ENCODE measurements at places on chromosomes 7 and 10.

GRCh38 chr7:24908727-24909126 lies 71.3 kb downstream of the OSBPL3 start:
- no peaks in the 10 kb centered on the region for H3K27me3 ChIP-seq
- peaks cover 66% of the 10 kb centered on the region for H3K4me1 ChIP-seq
- no peak for DNase-seq

DNA sequence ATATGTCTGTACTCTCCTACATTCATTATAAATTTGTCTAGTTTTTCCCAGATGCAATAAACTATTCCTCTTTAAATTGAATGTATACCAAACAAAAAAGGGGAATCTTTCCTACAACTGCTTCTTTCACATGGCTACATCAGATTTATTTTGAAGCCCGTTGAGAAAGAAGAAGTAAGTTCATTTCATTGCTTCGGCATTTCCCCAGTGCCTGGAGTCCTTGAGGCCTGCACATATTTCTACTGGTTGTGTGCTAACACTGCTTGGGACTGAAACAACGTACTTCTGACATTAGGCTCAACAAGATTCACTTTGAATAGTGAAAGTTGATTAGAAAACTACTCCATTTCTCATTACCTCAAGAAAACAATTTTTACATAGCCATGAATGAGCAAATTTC lies 201.7 kb downstream of the PHF14 start:
- H3K27me3 ChIP-seq, result no peaks in the 10 kb centered on the region
- no peak for DNase-seq
- H3K4me1 ChIP-seq, result no peaks in the 10 kb centered on the region
- H3K27ac ChIP-seq, result no peak overlapping the region
- H3K4me3 ChIP-seq, result no peak overlapping the region

- H3K36me3 ChIP-seq, result peaks cover 7% of the 10 kb centered on the region
- no peaks in the 10 kb centered on the region for H3K27me3 ChIP-seq
Measured at GRCh38 chr7:4774658-4775249, 669 bp upstream of the AP5Z1 start.

- H3K27me3 ChIP-seq, result no peaks in the 10 kb centered on the region
- no peaks in the 10 kb centered on the region for H3K4me1 ChIP-seq
- H3K4me3 ChIP-seq, result no peak overlapping the region
- DNase-seq, result no peak
Measured at GRCh38 chr10:32073659-32074058, 17.4 kb upstream of the KIF5B start.

DNA sequence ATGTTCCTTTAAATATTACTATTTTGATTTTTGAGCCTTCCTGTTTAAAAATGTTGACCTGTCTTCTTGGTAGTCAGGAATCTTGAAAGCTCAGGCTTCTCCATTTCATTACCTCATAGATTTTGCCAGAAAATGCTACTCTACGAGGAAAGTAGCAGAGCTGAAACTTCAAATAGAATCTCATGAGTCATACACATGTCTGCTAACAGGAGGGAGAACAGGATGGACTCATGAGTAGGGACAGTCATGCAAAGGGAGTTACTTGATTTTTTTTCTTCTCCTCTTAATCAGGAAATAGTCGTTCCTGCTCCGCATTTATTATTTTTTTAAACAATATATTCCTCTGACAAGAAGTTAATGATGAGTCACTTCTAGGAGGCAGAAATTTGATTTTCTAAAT lies 37.0 kb upstream of the MINDY3 start:
- no peak for DNase-seq
- no peaks in the 10 kb centered on the region for H3K4me1 ChIP-seq
- H3K27me3 ChIP-seq, result peaks cover 6% of the 10 kb centered on the region
- H3K27ac ChIP-seq, result no peak overlapping the region
- no peak overlapping the region for H3K4me3 ChIP-seq

GRCh38 chr10:129446183-129446581 lies 20.9 kb upstream of the MGMT start:
- no peaks in the 10 kb centered on the region for H3K4me1 ChIP-seq
- no peak overlapping the region for H3K27ac ChIP-seq
- DNase-seq, result no peak
- H3K36me3 ChIP-seq, result no peaks in the 10 kb centered on the region
- H3K4me3 ChIP-seq, result no peak overlapping the region

DNA sequence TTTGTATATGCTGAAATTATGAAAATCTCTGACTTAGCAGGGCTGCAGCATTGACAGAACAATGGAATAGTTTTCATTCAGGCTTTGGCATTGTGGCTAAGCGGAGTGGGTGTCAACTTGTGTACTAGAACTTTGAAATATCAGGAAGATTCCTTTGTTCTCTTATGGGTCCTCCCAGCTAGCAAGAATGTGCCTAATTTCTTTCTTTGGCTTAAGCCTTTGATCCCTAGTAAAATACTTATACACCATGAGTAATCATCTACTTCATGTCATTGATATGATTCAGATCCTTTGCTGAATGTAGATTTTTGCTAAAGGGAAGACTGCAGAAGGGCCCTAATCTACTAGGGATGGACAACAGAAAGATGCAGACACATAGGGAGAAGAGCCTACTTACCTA lies 6.2 kb downstream of the AVL9 start:
- H3K27me3 ChIP-seq, result no peaks in the 10 kb centered on the region
- no peak overlapping the region for H3K27ac ChIP-seq
- peaks cover 19% of the 10 kb centered on the region for H3K4me1 ChIP-seq
- no peak overlapping the region for H3K4me3 ChIP-seq
- H3K36me3 ChIP-seq, result no peaks in the 10 kb centered on the region

DNA sequence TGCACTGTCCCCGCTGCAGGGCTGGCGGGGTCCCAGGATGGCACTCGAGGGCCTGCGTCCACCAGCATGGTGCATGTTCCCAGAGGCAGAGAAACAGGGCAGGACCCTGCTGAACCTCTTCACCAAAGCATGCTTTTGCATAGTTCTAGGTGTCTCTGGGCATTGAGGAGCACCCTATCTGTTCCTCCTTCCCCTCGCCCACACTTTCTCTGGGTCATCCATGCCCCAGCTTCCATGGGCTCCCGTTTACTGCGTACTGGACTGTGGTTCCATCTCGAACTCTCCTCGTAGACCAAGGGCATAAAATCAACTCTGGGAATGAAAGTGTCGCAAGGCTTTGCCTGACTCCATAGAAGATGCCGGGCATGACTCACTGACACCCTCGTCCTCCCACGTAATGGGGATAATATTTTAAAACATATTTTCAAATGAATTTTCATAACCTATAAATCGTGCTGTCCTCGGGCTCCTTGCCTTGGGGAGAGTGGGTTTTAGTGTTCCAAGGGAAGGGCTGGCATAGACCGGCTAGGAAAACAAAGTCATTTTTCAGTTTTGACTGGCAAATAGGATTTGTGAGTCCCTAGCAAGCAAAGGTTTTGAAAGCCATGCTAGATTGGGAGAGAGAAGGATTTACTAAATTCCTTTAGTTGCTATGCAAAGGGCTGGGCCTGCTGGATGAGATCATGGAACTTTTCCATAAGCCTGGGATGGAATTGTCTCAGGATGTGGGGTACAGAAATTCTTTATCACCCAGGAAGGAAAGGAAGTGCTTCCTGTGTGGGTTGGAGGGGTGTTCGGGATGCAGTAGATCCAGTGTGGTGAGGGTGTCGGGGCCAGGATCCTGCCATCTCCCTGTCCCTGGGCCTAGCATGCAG lies 498.7 kb upstream of the MKI67 start:
- no peak overlapping the region for H3K27ac ChIP-seq
- no peaks in the 10 kb centered on the region for H3K36me3 ChIP-seq
- H3K27me3 ChIP-seq, result no peaks in the 10 kb centered on the region
- no peak for DNase-seq
- H3K4me1 ChIP-seq, result no peaks in the 10 kb centered on the region
- no peak overlapping the region for H3K4me3 ChIP-seq

GRCh38 chr7:2096692-2097387 lies 135.9 kb downstream of the MAD1L1 start:
- no peak overlapping the region for H3K4me3 ChIP-seq
- no peak for DNase-seq
- H3K27ac ChIP-seq, result no peak overlapping the region
- H3K27me3 ChIP-seq, result no peaks in the 10 kb centered on the region
- peaks cover 8% of the 10 kb centered on the region for H3K36me3 ChIP-seq

DNA sequence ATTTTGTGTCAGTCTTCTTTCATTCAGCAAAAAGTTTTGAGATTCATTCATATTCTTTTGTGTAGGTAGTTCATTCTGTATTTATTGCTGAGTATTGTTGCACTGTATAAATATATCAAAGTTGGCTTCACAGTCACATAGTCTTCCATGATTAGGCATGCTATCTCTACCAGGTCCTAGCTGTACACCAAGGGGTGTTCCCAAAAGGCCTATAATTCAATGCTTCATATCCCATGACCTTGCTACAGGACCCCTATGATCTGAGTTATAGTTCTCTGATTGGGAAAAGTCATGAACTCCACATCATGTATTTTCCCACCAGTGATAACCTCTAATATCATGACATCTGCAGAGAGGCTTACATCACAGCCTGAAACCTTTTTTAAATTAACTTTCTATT lies 47.3 kb upstream of the MAGI2 start:
- no peak for DNase-seq
- H3K4me1 ChIP-seq, result no peaks in the 10 kb centered on the region
- H3K36me3 ChIP-seq, result no peaks in the 10 kb centered on the region
- H3K27ac ChIP-seq, result no peak overlapping the region
- H3K27me3 ChIP-seq, result no peaks in the 10 kb centered on the region
- no peak overlapping the region for H3K4me3 ChIP-seq

DNA sequence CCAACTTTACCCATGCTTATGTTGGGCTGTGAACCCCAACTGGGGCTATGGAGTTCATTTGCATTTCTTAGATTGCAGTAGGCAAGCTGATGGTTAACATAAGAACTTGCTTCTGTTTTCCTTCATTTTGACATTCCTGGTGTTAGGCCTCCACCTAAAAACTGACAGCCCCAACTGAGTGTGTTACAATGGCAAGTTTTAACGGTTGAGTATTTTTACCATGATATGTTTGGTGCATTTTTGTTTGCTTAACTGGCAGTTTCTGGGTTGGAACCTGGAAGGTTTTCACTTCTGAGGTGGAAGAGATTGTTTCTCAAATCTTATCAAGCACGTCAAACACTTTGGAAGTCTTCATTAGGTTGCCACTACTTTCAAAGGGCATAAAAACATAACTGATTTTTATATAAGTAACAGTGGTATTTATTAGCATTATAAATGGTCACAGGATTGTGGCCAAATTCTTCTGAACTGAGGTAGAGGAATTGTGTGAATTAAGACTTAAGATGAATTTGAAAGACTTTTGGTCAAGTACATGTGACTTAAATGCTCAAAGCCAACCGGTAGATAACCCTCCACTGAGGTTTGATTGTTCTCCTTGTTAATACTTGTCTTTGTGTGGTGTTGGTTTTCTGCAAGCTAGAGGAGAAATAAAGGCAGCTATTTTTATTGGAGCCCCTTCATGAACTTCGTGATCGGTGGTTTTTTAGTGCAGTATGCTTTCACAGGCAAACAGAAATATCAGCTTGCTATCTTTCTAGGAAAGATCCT lies 2.8 kb downstream of the BMI1 start:
- peaks cover 29% of the 10 kb centered on the region for H3K27me3 ChIP-seq
- no peak overlapping the region for H3K27ac ChIP-seq
- peaks cover 25% of the 10 kb centered on the region for H3K36me3 ChIP-seq

DNA sequence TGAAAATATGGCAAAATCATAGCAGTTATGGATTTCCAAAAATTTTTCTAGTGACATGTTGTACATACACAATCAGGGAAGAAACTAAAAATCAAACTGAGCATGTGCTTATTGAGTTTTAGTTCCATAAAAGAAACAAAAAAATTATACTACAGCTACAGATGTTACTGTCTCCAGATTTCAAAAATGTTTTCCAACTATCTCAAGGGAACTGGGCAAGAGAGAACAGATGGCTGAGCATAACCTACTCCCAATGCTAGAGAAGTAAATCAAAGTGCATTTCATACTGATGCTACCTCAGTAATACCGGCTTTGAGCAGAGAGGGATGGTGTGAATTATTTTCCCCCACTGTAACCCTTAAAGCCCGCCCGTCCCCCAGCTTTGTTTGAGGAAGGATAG lies 40.7 kb upstream of the KMT2C start:
- H3K4me1 ChIP-seq, result no peaks in the 10 kb centered on the region
- no peaks in the 10 kb centered on the region for H3K36me3 ChIP-seq
- DNase-seq, result no peak
- no peak overlapping the region for H3K4me3 ChIP-seq

DNA sequence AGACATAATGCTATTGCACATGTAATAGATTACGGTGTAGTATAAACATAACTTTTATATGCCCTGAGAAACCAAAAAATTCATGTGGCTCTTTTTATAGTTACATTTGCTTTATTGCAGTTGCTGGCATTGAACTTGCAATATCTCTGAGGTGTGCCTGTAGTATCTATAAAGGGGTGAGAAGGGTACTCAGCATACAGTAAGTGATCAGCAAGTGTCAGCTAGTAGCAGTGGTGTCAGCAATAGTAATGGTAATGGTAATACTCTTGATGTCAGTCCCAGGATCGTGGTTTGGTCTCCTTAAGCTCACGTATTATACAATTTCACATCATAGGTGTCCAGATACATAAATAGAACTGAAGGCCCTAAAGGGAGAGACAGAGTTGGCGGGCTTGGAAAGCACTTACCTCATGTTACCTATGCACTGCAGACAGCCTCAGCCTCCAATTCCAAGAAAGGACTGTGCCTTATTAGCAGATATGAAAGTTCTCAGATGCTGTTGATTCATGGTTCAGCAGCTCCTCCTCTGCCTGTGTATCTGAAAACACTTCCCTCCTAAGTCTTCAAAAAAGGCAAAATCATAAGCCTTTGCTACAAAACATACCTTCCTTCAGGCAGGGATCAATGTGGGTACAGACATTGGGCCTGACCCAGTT lies 6.6 kb upstream of the GIMAP7 start:
- DNase-seq, result no peak
- H3K27me3 ChIP-seq, result no peaks in the 10 kb centered on the region
- H3K4me1 ChIP-seq, result peaks cover 17% of the 10 kb centered on the region
- H3K36me3 ChIP-seq, result no peaks in the 10 kb centered on the region
- H3K27ac ChIP-seq, result no peak overlapping the region
- H3K4me3 ChIP-seq, result no peak overlapping the region

DNA sequence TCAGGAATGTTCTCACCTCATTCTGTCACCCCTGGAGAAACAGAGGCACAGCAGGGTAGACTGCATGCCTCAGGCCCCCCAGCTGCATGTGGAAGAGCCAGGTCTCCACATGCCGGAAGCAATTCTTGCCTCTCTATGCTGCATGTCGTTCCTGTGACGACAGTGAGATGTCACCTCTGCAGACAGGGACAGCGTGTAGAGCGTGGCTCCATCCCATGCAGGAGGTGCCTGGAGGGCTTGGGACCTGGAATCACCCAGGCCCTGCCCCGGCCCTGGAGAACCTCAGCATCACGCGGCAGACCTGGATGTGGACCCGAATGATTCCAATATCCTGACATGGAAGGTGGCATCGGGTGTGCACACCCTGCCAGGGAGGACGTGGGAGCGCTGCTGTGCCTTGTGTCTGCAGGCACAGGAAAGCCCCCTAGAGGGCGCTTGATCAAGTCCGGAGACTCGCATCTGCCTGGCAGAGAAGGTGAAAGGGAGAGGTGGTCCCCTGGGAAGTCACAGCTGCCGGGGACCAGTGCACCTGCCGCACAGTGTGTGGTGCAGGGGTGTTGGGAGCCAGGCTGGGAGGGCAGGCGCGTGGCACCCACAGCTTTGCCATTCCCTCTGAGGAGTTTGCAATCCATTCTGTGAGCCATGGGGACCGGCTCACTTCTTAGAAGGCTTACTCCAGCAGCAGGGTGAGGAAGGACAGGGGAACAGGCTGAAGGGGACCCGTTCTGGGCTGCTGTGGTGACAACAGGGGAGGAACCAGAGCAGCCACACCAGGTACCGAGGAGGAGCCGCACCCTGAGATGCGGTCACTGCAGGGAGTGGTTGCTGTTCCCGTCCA lies 45.3 kb upstream of the EN2 start:
- no peak overlapping the region for H3K4me3 ChIP-seq
- DNase-seq, result peak; percentile 71
